Fibroblast of the conjunctiva (primary cell): ENCODE measurements at places on chromosomes 11 and 22.

- DNase-seq = no peak
Measured at GRCh38 chr11:72221386-72222075, 3.0 kb upstream of the INPPL1 start.

GRCh38 chr22:42317008-42317407, 46.6 kb upstream of the TCF20 start:
- DNase-seq = no peak

DNA sequence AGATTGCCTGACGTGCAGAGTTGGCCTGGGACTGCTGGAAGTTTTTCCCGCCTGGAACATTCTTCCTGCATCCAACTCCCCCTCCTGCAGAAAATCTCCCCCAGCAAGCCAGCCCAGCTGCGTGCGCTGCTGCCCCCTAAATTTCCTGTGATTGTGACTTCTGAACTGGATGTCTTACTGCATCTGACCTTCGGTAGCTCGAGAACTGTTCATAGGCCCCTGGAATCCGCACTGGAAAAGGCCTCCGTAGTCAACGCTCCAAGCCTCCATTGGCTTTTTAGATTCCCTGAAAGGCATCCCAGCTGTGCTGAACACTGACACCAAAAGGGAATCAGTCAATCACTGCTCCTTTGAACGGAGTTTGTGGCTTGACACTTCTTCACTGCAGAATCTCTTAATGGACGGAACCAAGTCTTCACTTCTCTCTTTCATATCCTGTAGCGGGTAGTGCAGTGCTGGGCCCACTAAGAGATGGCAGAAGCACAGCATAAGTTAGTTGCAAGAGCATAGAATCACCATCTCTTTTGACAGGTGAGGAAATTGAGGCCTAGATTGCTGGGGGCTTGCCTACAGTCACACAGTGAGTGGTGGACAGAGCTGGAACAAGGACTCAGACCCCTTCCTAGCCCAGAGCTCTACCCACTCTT, 14.2 kb upstream of the RASD2 start:
- no peak for DNase-seq

- DNase-seq = no peak
Measured at GRCh38 chr11:25449091-25449490, 882.8 kb upstream of the ANO3 start.

DNA sequence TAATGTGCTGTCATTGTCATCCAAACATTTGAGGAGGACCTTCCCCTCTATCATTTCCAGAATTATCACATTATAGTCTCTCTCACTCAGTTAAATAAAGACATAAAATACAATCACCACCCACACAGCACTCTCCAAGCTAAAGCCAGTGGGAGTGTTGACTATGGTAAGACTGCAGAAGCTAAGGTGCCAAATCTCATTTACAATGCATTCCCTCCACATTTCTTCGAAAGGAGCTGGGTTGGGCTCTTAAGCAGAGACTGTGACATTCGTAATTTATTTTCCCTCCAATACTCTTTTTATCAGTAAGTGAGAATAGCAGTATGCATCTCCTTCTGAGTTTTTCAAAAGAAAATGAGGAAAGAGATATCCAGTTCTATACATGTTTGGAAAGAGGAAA, 74.2 kb downstream of the NOX4 start:
- no peak for DNase-seq

DNA sequence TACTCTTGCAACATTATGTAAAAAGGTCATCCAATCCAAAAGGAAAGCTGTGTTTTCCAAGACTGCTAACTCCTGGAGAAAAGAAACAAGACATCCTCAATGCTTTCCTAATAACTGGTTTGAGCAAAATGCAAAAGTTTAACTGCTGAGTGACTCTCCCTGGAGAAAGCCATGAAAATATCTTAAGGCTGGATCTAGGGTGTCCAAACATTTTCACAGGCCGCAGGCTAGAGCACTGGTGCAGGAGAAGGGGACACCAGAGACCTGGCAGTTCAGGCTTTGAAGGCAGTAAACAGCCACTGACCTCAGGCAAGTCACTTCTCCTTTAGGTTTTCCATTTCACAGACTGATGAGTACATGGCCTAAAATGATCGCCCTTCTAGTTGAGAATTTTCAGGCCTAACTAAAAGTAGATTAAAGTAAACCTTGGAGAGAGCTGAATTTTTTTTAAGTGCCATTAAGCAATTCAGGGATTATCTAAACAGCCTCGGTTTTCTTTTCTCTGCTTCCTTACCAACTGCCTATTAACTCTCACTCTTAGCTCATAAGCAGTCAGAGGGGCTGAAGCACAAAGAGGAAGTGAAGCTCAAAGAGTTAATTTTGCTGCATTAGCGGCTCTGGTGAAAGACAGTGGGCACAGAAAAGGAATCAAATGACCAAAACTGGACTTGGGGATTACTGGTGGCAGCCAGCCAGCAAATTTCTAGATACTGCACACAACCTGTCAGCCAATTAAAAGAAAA, 2.3 kb downstream of the CHKA start:
- DNase-seq = no peak

DNA sequence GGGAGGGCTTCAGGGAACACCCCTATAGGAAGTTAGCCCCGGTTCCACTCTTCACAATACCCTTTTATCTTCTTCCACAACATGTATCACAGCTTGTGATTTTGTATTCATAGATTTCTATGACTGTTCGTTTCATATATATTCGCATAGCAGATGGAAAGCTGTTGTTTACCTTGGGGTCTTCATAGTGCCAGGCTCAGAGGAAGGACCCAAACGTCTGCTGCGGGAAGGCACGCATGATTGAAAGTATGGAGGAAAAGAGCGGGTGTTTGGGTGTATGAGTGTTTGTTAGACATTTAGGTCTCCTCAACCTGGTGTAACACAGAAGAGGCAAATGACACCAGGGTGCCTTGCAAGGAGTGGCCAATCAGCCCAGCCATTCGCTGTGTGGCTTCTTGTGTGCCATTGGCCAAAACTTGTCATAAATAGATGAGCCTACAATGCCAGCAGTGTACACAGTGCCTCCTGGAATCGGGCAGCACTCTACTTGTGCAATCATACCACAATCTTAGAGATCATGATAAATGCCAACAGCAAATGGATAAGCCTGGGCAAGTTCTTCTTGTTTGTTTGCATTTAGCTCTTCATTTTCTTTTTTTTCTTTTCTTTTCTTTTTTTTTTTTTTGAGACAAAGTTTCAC, 10.9 kb upstream of the ADA2 start:
- no peak for DNase-seq

GRCh38 chr11:35621620-35622019, 3.4 kb downstream of the FJX1 start:
- DNase-seq = no peak

DNA sequence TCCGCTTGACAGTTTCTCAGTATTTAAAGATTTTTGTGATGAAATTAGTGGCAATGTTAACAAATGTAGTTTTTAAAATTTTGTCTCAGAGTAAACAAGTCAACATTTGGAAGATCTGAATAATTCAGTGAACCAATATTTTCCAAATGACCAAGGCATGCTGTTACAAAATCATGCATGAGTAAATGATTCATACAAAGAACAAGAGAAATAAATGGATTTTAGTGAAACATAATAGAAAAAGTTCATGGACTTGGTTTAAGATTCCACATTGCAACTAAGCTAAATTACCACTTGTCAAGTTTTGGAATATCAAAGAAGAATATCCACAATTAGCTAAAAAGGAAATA, 125.7 kb upstream of the SNX19 start:
- DNase-seq = no peak

GRCh38 chr11:131885431-131885830, 515.0 kb downstream of the NTM start:
- no peak for DNase-seq

DNA sequence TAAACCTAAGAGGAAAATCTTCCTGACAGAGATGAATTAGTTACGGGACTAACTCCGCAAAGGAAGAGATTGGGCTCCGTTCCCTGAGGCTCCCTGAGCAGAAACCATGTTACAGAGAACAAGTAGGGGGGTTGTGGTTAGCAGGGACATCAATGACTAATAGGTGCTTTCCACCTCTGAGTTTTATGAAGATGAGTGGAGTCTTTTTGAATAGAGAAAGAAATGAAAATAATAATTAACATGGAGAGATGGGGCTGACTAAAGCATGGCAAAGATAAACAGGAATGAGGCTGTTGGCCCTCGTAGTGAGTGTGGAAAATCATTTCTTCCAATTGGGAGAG, 47.5 kb upstream of the PICALM start:
- no peak for DNase-seq

- DNase-seq = no peak
Measured at GRCh38 chr22:22823131-22823810, 64.3 kb upstream of the IGLL5 start.

GRCh38 chr11:8016440-8016839, 29.3 kb downstream of the EIF3F start:
- DNase-seq = no peak

DNA sequence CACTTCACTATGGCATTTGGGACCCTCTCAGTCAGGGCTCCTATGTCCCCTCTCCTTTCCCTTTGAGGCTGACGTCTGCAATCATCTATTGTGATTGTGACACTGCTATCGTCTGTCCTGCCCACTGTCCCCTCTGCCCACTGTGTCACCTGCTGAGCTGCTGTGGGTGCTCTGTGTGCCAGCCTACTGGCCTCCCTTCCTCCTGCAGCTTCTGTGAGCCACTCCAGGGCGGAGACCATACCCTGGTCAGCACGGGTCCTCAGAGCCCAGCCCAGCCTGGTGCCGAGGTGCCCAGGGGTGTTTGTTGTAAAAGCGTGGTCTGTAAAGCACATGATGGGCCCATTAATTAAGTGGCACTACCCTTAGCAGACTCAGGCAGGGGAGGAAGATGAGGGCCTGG, 29.4 kb downstream of the MPPED1 start:
- DNase-seq = no peak

- no peak for DNase-seq
Measured at GRCh38 chr11:26958005-26958701, 35.8 kb upstream of the FIBIN start.

DNA sequence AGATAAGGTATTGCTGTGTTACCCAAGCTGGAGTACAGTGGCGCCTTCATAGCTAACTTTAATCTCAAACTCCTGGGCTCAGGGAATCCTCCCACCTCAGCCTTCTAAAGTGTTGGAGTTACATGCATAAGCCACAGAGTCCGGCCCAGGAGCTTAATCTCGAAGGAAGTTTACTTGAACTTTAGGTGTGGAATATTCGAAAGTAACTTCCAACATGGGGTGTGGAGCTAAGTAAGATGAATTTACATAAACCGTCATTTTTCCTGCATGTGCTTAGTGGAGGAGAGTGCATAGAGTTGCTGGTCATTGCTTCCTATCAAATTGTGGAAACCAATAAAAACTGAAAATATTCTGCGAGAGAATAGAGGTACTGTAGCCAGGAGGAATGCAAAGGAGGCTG, 1.5 kb downstream of the ATG13 start:
- no peak for DNase-seq
